Astrocyte of the hippocampus (primary cell): ENCODE measurements at places on chromosomes 5 and 9.

DNA sequence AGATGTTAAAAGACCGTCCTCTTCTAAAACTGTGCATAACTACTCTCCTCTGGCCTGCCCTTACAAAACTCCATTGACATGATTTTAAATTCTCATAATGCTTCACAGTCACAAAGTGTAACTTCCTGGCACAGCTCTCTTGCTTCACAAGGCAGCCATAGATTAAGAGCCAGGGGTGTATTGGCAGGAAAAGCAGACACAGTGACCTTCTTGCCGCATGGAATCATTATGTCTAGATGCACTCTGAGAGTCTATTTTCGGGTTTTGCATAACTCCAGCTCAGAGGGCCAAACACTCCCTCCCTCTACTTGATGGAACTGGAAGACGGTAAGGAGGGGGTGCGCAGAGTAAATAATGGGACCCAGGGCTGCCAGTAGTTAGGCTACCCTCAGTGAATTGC is 110.1 kb downstream of the MARCHF3 start:
- DNase-seq, result peak; percentile 44

DNA sequence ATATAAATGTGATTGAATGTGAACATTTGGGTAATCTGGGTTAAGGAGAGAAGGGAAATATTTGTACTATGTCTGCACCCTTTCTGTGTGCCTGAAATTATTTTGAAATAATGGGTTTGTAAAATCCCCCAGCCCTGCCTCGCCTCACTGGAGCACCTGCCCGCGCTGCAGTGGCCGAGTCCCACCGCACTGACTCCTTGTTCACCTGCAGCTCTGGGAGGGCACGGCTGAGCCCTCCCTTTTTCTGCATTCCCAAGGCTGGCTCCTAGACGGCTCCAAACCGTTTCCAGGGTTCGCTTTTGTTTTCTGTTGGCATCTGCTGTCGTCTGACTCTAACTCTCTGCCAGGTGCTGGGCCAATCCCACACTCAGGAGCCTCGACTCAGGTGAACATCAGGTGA is 17.6 kb upstream of the PPP1R26 start:
- no peak for DNase-seq

DNA sequence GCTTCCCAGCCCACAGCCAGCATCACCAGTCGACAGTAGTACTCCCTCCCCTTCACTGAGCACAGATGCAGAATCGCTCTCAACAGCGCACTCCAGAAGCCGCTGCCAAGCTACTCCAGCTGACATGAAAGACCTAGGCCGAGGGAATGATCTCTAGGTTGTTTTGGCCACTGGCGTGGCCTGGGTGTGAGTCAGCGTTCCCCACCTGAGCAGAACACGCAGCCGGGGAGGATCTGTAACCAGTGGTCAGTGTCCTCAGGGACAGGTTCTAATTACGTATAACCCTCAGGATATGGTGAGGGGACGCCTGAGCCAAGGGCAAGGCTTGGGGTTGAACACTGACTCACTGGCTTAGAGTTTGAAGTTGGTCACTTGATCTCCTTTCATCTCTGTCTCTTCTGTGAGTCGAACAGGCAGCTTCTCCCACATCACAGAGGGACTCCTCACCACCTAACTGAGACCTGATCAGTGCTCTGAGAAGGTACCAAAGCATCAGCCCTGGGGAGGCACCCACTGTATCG is 76.9 kb upstream of the IL17B start:
- peak; percentile 54 for DNase-seq

- DNase-seq, result peak; percentile 49
Observed at GRCh38 chr5:176716320-176716719, 69.0 kb downstream of the TSPAN17 start.

- DNase-seq, result peak; percentile 29
Observed at GRCh38 chr5:79493596-79494345, 20.2 kb downstream of the HOMER1 start.

DNA sequence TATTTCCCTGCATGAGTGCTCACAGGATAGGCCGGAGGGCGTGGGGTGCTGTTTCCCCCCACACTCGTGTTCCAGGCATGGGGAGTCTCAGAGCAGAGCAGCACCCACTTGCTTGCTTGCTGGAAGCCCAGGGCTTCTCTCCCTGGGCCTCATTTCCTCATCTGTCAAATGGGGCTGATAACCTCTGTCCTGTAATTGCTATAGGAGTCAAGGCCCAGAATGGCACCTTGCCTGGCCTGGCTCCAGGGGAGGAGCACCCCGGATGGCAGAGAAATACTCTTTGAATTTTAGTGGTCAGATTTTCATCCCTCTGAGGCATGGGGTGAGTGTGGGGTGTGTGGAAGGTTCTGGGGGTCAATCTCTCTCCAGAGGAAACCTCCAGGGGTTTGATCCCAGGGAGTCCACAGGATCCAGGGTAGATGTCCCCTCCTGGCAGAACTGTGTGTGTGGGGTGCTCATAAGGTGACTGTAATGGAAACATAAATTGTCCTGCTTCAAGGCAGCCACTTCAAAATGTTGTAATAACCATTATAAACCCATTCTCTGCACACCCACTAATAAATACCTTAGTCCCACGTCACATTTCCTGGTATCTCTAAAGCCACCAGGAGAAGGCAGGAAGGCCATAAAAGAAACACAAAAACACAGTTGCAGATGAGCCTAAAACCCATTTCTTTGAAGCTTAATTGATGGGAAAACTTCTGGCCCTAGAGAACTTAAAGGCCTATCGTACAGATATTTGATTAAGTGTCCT is 272.2 kb downstream of the FSTL4 start:
- DNase-seq, result no peak

DNA sequence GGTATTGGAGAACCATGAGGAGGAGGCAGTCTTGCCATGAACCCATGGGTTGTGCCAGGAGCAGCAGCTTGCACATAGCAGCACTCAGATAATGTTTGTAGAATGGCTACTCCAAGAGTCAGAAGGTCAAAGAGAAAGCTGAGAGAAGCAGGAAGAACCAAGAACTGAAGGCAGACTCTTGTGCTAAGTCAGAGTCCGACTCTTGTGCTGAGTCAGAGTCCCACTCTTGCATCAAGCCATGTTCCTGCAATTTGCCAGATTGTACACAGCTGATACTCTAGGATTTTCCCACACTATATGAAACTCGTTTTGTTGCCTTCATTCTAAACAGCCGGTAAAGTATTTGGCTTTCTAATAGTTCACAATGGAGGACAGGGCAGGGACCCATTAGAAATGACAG is 26.2 kb upstream of the HSPA9 start:
- DNase-seq, result peak; percentile 53

DNA sequence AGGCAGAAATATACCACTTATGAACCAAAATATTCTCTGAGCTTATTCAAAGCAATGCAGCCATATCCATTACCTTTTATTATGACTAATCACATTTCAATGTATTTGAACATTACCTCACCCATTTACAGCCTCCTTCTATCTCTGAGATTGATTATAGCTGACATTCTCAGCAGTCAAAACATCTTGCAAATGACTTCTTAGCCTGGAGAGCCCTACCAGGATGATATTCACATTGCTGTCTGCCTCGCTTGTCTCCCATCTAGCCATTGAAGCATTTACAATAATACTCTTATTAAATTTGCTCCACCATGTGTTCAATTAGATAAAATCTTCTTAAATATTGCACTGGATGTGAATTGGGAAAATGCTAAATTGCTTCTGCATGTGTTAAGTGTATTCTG is 1879.9 kb upstream of the ACO1 start:
- DNase-seq, result no peak

- no peak for DNase-seq
Observed at GRCh38 chr9:73596321-73596720, 444.7 kb downstream of the ANXA1 start.

GRCh38 chr9:73869264-73869663 is 627.9 kb upstream of the RORB start:
- DNase-seq, result peak; percentile 80

DNA sequence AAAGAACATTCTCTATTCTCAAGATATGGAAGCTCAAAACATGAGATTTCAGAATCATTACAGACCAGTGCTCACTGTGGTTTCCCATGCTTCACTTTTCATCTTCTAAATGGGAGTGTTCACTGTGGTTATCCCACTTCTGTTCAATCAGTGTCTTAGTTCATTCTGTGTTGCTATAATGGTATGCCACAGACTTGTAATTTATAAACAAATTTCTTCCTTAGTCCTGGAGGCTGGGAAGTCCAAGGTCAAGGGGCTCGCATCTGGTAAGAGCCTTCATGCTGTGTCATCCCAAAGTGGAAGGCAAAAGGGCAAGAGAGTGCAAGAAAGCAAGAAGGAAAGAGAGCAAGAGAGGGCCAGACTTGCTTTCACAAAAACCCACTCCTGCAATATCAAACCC is 146.3 kb downstream of the TTC39B start:
- peak; percentile 2 for DNase-seq

- peak; percentile 36 for DNase-seq
Observed at GRCh38 chr5:156815988-156816599, 34.0 kb upstream of the PPP1R2B start.

DNA sequence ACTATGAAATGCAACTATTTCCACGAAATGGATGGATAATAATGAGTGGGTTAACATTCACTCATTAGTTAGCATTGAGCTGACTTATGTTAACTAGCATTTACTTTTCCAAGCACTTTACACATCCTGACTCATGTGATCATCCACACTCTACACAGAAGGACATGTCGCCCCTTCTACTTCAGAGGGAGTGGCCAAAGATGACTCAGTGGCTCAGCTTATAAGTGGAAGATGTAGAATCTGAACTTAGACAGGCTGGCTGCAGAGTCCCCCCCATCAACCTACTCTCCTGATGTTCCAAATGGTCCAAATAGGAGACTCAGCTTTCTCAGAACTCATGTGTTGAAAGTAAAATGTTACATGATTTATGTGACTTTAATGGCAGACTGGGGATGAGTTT is 146.0 kb downstream of the ADCY2 start:
- DNase-seq, result no peak

- DNase-seq, result no peak
Observed at GRCh38 chr5:57911438-57911837, 428.8 kb upstream of the ACTBL2 start.

- DNase-seq, result no peak
Observed at GRCh38 chr9:125494653-125494915, 212.4 kb downstream of the MAPKAP1 start.

- peak; percentile 84 for DNase-seq
Observed at GRCh38 chr9:91419222-91420191, 4.1 kb downstream of the NFIL3 start.

DNA sequence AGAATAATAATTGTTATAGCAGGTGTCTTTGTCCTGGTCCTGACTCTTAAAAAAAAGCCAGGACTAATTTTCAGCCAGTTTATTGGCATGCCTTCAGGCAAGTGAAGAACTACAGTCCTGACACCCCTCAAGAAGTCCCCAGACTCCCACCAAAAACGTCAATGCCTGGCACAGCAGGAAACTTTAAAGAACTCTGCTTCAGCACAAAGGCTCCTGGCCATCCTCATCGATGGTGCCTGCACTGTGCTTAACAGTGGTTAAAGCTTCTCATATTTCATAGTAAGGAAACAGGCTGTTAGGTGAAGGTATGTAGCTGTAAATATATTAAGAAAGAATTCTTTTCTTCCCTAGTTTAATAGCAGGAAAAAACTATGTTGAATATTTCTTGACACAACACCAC is 280.1 kb upstream of the PUM3 start:
- no peak for DNase-seq

DNA sequence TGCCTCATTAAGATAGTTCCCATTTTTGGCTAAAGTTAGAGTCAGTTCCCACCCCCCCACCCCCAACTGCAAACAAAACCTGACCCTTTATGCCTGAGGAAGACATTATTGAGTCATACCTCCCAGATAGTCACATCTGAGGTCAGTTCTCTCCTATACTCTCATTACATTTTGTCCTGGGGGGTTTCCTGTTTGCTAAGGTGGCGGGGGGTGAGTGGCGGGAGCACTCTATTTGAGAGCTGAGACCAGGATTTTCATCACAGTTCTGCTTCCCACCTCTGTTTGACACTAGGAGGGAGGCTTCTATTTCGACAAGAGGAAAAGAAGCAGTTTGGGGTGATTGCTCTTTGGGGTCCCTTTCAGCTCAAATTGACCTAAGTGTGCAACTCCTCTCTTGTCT is 59.4 kb upstream of the ICE1 start:
- DNase-seq, result no peak

- DNase-seq, result peak; percentile 10
Observed at GRCh38 chr5:93058309-93058708, 522.7 kb downstream of the NR2F1-AS1 start.

- DNase-seq, result peak; percentile 78
Observed at GRCh38 chr5:150511578-150512367, 3.8 kb downstream of the NDST1 start.

DNA sequence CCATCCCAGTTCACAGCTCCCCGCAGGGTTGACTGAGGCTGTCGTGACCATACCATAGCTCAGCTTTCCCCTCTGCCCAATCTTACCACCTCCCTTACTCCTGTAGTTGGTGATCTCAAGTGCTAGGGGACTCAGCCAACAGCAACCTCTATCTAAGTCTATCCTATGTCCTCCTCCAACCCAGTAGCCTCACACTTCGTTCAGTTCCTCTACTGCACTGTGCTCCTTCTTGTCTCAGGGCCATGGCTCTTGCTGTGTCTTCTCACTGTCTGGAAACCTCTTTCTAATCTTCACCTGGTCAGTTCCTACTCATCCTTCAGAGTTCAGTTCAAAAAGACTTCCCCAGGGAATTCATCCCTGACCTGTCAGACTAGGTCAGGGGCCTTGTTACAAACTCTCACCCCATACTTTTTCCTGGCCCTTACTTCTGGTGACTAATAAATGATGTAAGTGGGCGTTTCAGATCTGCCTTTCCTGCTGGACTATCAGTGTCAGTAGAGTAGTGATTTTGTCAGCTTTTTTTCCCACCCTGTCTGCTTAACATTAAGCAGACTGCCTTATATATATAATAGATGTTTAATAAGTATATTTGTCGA is 53.6 kb upstream of the NR3C1 start:
- no peak for DNase-seq

- DNase-seq, result no peak
Observed at GRCh38 chr9:127098916-127099553, 23.4 kb downstream of the ANGPTL2 start.
